Fibroblast of mammary gland (primary cell): ENCODE measurements at places on chromosomes 1 and 21.
A peak's percentile ranks its signal among the peaks of the same experiment; 100 is the strongest.

DNA sequence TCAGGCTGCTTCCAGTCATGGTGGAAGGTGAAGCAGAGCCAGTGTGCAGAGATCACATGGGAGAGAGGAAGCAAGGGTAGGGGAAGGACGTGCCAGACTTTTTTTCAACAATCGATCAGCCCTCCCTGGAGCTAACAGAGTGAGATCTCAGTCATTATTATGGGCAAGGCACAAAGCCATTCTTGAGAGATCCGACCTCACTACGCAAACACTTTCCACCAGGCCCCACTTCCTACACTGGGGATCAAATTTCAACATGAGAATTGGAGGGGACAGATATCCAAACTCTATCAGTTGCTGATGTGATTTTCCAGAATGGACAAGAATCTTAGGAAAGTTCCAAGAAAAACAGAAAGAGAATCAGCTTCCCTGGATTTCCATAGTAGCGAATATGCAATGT is 60.5 kb downstream of the BACE2 start:
- DNase-seq = no peak

- DNase-seq = peak; percentile 74
These were observed 39.9 kb downstream of the STUM start for GRCh38 chr1:226588484-226588883.

GRCh38 chr1:169508432-169509338 is 22.9 kb upstream of the SLC19A2 start:
- DNase-seq = peak; percentile 37

GRCh38 chr1:204713541-204713940 is 28.0 kb upstream of the LRRN2 start:
- no peak for DNase-seq

GRCh38 chr1:35570589-35571137 is 2.5 kb upstream of the TFAP2E start:
- no peak for DNase-seq
